ENCODE measurements at places on chromosomes 1 and 21. TPM values are rescaled to one million over a fixed set of nuclear protein-coding genes. Genes with fewer than 3 reads are reported as not detected.

The C1QB gene
- total RNA-seq = not detected

The MATN1 gene
- not detected for total RNA-seq

The RSRP1 gene
- 16.0 TPM for total RNA-seq

The B3GALT5 gene
- 0.19 TPM for total RNA-seq

The S100A2 gene
- total RNA-seq = 36.3 TPM

The VSIG8 gene
- not detected for total RNA-seq

The CLIC4 gene
- 50.7 TPM for total RNA-seq

The SYCP1 gene
- not detected for total RNA-seq

The BECN2 gene
- not detected for total RNA-seq

Data from A549 treated with GW870086 at 1 μM for 4 hours (cell line).